ENCODE measurements at places on chromosomes 3 and 15. TPM values are rescaled to one million over a fixed set of nuclear protein-coding genes. Genes with fewer than 3 reads are reported as not detected.

GRCh38 chr3:98630416-98630815, 37.0 kb upstream of the CPOX start:
- no peak for DNase-seq

DNA sequence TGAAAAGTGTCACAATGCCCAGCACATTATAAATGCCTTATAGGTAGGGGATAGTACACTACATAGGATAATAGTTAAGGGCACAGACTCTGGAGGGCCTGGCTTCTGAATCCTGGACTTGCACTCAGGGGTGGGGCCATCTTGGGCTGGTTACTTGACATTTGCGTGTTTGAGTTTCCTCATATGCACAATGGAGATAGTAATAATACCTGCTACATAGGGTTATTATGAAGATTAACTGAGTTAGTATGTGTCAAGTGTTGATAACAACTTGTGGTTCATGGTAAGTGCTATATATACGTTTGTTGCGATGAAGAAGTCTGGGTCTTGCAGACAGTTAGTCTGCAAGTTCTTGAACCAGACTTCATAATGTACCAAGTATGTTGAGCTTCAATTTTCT, 37.0 kb downstream of the MITF start:
- no peak for DNase-seq

PODXL2 gene
- 5.3 TPM for total RNA-seq

HEMK1 gene
- total RNA-seq, result 15.2 TPM

CHRNA3 gene
- not detected for total RNA-seq
